ENCODE measurements at places on chromosomes 1 and 21.

GRCh38 chr1:205535096-205535495, 30.6 kb downstream of the CDK18 start:
- DNase-seq, result no peak

- DNase-seq, result no peak
These were observed 137.4 kb downstream of the BACH1 start for GRCh38 chr21:29436143-29436542.

DNA sequence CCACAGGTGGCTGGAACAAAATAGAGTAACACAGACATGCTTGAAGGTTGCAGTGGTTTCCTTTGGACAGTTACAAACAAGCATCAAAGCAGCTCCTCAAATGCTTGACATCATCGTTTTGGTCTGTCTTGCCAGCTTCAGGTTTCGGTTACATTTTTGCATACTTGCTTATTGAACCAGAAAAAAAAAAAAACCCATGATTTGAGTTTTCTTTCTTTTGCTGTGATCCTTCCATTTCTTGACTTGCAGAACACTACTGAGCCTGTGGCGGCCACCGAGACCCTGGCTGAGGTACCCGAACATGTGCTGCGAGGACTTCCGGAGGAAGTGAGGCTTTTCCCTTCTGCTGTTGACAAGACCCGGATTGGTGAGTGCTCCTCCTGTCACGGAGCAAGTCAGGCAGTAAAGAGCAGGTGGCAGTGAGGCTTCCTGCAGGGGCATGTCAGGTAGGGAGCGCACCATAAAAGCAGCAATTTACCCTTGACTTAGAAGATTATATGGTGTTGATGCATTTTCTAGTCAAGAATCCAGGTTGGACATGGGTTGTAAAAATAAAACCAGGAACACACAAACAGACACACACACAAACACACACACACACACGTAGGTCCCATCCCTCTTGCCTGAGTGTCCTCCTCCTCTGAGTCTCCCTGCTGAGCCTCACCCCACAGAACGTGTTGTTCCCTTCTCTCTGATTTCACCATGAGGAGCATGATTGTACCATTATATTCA, 30.9 kb downstream of the PRDM2 start:
- no peak for DNase-seq

GRCh38 chr1:154749078-154749760, 120.9 kb downstream of the KCNN3 start:
- peak; percentile 9 for DNase-seq

DNA sequence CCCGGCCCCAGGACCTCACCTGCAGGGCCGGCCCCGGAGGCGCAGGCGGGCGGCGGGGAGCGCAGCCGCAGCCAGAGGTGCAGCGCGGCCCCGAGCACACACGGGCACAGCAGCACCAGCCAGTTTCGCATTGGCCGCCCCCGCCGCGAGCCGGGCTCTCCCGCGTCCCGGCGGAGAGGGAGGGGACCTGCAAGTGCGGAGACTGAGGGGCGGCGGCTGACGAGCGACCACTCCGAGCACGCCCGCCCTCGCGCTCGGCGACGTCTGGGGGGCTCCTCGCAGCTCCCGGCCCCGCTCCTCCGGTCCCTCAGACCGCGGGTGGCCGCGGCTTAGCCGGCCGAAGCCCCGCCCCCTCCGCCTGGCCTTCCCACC, at the start of gene B3GALNT2:
TSS of gene B3GALNT2 (minus strand) at position 331 of the 372 bp plus-strand sequence. CDS start at position 131, 200 bp downstream.
- DNase-seq, result peak; percentile 49

DNA sequence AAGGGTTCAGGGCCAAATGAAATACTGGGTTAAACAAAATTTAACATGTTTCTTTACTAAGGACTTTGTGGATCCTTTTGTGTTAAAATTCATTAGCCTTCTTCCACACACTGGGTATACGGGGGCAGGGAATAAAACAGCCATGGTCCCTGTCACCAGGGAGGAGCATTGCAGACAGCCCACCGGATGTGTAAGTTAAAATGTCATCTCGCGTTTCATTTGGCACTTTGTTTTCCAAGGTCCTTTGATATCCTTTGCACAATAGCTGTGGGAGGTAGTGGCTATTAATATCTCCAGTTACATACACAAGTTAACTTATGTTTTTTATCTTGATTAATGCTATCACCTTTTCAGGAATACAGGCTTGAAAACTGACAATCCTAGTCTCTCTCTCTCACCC, 172.7 kb downstream of the BARHL2 start:
- DNase-seq, result no peak

DNA sequence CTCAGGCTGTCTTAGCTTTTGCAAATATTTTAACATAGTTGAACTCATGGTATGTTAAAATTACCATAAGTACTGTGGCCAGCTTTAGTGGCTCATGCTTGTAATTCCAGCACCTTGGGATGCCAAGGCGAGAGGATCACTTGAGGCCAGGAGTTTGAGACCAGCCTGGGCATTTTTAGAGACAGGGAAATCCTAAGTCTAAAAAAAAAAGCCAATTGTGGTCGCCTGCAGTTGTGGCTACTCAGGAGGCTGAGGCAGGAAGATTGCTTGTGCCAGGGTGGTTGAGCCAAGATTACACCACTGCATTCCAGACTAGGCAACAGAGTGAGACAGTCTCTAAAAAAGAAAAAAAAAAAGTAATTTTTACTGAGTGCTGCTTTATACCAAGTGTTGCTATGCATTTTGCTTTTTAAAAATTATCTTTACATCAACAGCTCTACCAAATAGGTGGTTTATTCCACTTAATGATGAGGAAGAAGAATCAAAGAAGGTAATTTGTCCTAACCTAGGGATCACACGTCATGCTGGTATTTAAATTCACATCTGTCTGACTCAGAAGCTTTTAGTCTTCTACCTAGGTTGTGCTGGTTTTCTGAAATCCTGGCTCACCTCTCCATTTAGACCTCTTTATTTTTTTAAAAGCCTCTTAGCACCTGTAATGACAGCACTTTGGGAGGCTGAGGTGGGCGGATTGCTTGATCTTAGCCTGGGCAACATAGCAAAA, 16.8 kb downstream of the PPP1R12B start:
- DNase-seq, result peak; percentile 59

Measured in AML-193 (cell line).